Stimulated activated naive CD8-positive, alpha-beta T cell treated with anti-CD3 and anti-CD28 coated beads, Interleukin-15, amount 100 ng/mL, for 72 hours (primary cell): ENCODE measurements at places on chromosomes 13 and 19.
A peak's percentile ranks its signal among the peaks of the same experiment; 100 is the strongest.

DNA sequence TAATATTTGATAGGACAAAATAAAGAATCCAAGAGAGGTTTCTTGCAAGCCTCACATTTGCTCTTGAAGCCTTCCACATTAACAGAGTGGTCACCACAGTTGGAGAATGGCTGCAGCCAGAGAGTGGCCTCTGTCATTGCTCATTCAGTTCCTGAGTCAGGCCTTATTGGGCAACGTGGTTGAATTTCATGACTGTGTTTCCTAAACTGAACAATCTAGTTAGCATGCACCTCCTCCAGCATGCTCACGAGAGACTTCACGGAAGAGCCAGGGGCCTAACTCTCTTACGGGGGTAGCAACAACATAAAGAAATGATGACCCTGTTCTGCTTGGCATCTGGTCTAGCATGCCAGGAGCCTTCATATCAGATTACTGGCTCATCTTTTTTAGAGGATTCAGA, 9.6 kb upstream of the UBL3 start:
- no peak for DNase-seq

GRCh38 chr13:24081387-24081786, 79.1 kb upstream of the SPATA13 start:
- DNase-seq: no peak

- no peak for DNase-seq
These were observed 152.5 kb downstream of the IER2 start for GRCh38 chr19:13302526-13303270.

GRCh38 chr19:2561895-2562294, 86.0 kb downstream of the GADD45B start:
- peak; percentile 89 for DNase-seq

DNA sequence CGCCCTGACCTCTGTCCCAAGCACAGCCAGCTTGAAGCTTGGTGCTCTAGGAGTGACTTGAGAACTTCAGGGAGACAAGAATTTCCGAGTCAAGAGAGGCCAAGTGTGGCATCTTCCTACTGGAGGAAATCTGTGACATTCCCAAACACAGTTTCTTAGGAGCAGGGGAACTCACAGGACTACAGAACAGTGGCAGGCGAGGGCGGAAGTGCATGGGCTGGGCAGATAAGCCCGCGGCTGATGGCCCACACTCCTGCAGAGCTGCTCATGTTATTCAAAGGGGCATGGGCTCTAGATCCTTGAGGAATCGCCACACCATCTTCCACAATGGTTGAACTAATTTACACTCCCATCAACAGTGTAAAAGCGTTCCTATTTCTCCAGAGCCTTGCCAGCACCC, 168.8 kb downstream of the KATNAL1 start:
- DNase-seq: no peak

DNA sequence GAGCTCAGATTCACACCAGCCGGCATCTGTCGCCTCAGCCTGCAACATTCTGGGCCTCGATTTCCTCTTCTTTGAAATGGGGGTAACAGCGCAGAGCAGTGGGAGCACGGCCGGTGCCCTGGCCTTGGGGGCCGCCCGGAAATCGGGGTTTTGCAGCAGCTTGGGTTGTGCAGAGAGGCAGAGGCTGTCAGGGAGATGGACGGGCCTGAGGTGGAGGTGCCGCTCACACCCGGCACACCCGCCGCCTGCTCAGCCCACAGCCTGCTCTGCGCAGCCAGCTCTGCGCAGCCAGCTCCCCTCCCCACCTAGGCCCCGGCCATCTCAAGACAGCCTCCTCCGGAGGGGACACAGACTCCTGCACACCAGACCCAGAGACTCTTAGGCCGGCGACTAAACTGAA, 10.6 kb downstream of the KLF2 start:
- DNase-seq: no peak

- DNase-seq: no peak
These were observed 725.7 kb upstream of the SGCG start for GRCh38 chr13:22455036-22455435.

DNA sequence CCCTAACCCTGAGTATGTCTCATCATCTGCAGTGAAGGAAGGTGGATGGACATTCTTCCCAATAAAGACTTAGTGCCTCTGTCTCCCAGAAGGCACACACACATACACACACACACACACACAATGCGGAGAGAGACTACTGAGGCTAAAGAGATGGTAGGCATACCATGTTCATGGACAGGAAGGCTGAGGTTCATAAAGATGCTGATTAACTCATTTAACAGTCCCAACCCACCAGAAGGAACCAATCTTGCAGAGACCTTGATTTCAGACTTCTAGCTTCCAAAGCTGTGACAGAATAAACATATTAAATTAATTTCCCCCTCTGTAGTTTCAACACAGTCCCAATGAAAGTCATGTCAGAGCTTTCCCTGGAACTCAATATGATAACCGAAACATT, 33.1 kb downstream of the ARRDC2 start:
- DNase-seq: no peak

GRCh38 chr13:77952737-77953136, 34.1 kb upstream of the EDNRB start:
- DNase-seq: no peak

- no peak for DNase-seq
These were observed 11.1 kb upstream of the SLC39A3 start for GRCh38 chr19:2750808-2751437.

GRCh38 chr13:105929505-105929904, 606.0 kb downstream of the EFNB2 start:
- DNase-seq: no peak

DNA sequence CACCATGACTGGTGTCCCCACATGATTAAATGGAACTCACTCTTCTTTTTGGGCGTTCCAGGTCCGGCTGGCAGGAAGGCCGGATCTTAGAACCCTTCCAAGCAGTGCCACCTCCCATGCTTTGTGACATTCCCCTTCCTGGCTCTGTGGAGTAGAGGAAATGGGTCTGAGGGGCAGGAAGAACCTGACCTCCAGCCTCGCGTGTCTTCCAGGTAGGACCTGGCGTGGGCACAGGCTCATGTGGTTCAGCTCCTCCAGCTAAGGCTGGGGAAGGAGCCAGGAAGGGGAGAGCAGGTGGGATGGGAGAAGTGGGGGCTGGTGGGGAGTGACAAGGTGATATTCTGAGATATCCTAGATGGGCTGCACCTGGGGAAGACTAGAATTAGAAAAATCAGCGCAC, 2.1 kb downstream of the TMEM255B start:
- DNase-seq: no peak

GRCh38 chr13:107809125-107809524, 406.2 kb downstream of the LIG4 start:
- DNase-seq: no peak

DNA sequence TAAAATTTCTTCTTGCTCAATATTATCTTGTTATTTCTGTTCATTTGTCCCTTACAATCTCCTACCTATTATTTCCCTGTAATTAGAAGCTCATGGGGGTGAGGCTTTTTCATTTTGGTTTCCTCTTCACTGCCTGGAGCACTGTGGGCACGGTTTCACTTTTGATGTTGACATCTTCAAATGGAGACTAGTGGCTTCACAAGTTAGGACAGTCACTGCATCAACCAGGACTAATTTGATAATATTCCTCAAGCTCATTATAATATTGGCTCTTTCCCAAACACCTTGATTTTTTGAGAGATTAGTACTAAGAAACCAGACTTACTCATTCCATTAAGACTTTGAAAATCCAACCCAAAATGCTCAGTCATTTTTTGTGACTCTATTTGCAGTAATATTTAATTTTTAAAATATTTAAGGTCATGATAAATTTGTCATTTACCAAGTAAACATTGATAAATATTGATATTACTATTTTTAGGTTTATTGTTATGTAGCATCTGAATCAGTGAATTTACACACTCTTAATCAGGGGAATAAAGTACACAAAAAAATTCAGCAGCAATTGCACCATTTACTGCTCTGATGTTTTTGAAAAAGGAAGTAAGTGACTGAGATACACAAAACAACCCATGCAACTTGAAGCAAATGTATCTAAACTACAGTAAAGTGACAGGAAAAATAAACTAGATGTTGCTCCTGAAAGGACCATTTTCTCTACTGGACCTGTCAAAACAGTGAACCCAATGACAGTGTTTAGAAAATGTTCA, 28.8 kb upstream of the RCBTB2 start:
- DNase-seq: no peak

- DNase-seq: no peak
These were observed 22.8 kb upstream of the NDUFS7 start for GRCh38 chr19:1360818-1361461.

- DNase-seq: no peak
These were observed 3.7 kb downstream of the GAS6 start for GRCh38 chr13:113860051-113860664.

- no peak for DNase-seq
These were observed 149.2 kb downstream of the GGACT start for GRCh38 chr13:100439247-100439970.

DNA sequence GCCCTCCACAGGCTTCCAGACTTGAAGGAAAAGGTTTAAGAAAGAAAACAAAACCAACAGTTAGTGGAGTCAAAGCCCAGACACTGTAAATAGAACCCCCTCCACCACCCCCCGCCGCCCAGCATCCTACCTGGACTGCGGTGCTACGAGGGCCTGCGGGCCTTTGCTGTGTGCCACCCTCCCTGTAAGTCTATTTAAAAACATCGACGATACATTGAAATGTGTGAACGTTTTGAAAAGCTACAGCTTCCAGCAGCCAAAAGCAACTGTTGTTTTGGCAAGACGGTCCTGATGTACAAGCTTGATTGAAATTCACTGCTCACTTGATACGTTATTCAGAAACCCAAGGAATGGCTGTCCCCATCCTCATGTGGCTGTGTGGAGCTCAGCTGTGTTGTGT, 6.3 kb upstream of the GARIN5A start:
- no peak for DNase-seq

DNA sequence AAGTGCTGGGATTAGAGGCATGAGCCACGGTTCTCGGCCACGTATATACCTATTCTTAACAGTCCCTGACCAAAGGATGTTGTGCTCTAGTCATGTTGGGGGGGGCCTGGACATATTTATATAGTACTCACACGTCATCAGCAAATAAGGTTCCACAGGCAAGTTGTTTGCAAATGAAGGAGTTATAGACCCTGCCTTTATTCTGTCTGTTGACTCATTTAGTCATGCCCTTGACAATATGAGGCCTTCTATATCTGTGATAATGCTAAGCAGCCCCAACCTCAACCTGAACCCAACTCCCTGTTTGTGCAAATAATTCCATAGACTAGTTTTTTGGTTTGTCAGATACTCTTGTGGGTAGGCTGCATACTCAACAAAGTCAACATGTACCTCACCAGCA, 8.9 kb downstream of the ZNF586 start:
- no peak for DNase-seq
